Activated naive CD4-positive, alpha-beta T cell treated with anti-CD3 and anti-CD28 coated beads, Interleukin-2, amount 50 U/mL, for 72 hours (primary cell): ENCODE measurements at places on chromosomes 13 and 19. TPM values are rescaled to one million over a fixed set of nuclear protein-coding genes. Genes with fewer than 3 reads are reported as not detected.

SYNGR4 gene
- total RNA-seq = not detected

CYP4F3 gene
- 0.18 TPM for total RNA-seq

C3 gene
- total RNA-seq = 0.84 TPM

TSPAN16 gene
- total RNA-seq = not detected

EVI5L gene
- 7.8 TPM for total RNA-seq

ADAMTSL5 gene
- 6.0 TPM for total RNA-seq

KLHL1 gene
- not detected for total RNA-seq

DNA sequence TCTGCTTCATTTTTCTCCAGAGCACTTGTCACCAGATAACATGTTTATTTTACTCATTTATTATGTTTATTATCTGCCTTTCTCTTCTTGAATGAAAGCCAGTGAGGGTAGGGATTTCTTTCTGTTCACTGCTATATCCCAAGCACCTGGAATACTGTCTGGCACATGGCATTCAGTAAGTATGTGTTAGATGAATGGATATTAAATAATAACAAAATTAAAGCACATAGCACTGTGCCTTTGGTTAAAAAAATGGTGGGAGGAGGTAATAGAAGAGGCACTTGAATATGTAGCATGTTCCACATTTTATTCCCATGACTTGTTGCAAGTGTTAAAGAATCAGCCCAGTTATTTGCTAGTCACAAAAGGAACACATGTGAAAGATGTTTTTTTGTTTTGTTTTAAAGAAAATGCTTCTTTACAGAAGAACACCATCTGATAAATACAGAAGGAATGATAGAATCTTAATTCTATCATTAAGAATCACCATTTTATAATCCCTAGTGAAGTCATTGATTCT is 151.0 kb downstream of the DLEU7 start:
- no peak for DNase-seq

- no peak for DNase-seq
These were observed 33.2 kb downstream of the RNASEH2B start for GRCh38 chr13:50942630-50943311.

DNA sequence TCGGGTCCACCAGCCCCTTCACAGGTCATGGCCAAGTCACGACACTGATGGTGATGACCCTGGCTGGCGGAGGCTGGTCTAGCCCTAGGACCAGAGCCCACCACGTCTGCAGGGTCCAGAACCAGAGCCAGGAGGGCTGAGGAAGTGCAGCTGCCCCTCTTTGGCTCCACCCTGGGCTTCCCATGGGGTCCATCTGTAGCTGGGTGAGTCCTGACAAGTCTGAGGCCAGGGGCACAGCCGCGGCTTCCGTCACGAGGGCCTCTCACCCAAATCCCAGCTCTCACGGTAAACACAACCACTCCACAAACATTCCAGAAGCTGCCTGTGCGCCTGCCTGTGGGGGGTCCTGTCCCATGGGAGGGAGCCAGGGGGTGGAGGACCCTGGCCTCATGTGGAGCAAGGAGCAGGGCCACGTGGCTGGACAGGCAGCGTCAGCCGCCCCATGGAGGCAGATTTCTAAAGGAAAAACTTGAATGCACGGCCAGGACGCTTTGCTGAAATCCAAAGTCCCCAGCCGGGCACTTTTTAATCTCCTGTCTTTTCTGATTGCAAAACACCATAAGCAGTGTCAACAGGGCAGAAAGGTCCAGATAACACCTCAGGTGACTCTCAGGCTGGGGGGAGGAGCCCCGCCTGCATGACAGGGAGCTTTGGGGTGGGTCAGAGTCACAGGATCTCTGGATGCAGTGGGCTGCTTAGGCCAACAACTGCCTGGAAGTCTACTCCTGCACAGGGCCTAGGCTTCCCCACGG is 29.9 kb downstream of the CEBPG start:
- no peak for DNase-seq

GRCh38 chr13:108915095-108915633 is 285.8 kb downstream of the MYO16 start:
- no peak for DNase-seq

DNA sequence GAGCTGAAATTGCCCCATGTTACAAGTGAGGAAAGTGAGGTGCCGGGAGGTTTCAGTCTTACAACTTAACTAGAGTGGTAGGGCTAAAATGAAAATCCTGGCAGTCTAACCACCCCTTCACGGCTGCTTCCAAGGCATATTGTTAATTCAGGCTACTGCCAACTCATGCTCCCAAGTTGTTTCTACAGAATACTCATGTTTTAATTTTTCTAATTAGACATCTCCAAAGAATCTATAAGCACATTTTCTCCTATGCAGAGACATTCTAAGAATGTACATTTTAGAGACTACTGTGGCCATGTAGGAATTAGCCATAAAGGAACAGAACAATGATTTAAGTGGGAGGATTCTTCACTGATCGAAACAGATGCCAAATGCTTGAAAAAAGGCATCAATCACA is 7.0 kb upstream of the TSC22D1 start:
- no peak for DNase-seq

DNA sequence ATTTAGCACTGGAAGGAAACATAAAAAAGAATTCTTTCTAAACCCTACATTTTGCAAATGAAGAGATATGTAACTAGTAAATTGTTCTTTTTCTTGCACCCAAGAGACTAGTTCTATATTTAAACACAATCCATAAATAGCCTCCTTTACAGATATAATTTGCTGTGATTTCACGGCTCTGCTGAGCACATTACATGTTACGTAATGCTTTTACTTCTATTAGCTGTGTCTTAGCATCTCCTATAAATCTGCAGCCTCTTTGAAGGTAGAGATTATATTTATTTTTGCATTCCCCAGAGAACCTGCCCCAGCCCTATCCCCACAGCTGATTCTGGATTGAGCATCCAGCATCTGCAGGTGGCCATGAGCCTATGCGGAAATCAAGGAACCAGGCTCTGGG is 32.2 kb downstream of the LACC1 start:
- DNase-seq = no peak

GRCh38 chr19:1558552-1558951 is 9.6 kb downstream of the MEX3D start:
- no peak for DNase-seq

DNA sequence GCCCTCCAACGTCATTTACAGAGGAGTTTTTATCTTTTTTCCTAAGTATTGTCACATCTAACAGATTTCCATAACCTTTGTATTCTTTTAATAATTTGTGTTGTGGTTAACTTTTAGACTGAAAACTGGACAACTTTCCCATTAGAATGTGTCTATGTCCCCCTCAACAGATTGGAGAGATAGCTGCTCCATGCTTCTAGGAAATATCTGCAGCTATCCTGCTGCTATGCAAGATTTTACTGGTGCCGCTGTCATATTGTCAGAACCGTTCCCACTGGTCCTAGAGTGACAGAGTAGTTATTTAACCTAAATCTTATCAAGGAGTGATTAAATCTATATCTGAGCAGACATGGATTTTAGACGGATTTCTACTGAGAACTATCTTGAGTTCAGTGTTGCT is 130.0 kb downstream of the MAB21L1 start:
- DNase-seq = no peak

GRCh38 chr19:51141181-51141580 is 920 bp upstream of the SIGLEC7 start:
- peak; percentile 14 for DNase-seq

DNA sequence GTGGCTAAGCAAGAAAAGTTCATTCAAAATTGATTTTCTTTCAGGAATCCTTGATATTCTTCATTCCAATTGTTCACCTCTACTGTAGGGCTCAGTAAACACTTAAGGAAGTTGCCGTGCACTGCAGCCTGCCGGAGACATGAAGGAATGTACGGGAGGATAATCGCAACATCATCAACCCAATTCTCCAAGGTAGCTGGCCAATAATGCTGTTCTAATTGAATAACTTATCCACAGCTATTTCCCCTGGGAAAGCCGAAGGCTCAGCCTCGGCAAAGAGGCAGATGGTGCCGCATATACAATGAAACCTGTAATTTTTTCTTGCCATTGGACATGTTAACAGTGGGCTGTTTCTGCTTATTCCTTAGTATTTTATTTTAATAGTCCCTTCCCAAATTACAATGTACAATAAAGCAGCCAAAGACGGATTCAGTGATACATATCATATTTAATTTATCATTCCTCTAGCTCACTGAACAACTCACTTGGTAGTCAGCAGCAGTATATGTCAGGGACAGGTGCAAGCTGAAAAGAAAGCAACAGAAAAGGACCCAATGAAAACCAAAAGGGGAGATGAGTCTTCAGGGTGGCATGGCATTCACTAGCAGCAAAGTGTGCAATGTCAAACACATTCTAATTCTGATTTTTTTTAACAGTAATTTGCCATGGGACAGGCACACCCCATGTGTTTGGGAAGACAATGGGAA is 420.5 kb upstream of the KLF12 start:
- DNase-seq = no peak

- no peak for DNase-seq
These were observed 739 bp upstream of the ILF3 start for GRCh38 chr19:10653482-10653731.

DNA sequence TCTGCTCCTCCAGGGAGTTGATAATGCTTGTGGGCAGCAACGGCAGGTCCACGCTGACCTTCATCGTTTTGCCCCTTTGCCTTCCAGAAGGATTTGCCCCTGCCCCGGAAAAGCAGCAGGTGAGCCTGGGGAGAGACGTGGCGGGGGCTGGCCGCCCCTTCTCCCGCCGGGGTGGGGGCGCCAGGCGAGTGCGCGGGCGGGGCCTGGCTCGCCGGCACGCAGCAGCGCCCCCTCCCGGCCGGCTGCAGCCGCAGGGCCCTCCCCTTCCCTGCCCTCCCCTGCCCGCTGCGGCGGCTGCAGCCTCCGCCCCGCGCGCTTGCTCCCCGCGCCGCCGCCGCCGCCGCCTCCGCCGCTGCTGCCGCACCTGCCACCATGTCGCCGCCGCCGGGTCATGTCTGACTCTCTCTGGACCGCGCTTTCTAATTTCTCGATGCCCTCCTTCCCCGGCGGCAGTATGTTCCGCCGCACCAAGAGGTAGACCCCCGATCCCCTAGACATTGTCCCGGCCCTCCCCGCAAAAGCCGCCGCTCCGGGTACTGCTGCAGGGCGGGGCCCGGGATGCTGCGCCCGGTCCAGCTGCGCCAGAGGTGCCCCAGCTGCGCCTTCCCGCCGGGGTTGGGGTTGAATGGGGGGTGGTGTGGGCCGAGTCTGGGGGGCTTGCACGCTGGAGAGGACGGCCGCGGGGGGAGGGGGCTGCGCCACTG is at the start of gene MAST1:
Gene MAST1, plus strand, starts transcription at position 334 of the 704 bp plus-strand sequence. Its CDS starts 58 bp downstream, at position 392.
- DNase-seq = peak; percentile 70

GRCh38 chr13:24228852-24229458 is 68.4 kb downstream of the SPATA13 start:
- DNase-seq = no peak
